ENCODE measurements at places on chromosomes 5 and 9. TPM values are rescaled to one million over a fixed set of nuclear protein-coding genes. Genes with fewer than 3 reads are reported as not detected.

DNA sequence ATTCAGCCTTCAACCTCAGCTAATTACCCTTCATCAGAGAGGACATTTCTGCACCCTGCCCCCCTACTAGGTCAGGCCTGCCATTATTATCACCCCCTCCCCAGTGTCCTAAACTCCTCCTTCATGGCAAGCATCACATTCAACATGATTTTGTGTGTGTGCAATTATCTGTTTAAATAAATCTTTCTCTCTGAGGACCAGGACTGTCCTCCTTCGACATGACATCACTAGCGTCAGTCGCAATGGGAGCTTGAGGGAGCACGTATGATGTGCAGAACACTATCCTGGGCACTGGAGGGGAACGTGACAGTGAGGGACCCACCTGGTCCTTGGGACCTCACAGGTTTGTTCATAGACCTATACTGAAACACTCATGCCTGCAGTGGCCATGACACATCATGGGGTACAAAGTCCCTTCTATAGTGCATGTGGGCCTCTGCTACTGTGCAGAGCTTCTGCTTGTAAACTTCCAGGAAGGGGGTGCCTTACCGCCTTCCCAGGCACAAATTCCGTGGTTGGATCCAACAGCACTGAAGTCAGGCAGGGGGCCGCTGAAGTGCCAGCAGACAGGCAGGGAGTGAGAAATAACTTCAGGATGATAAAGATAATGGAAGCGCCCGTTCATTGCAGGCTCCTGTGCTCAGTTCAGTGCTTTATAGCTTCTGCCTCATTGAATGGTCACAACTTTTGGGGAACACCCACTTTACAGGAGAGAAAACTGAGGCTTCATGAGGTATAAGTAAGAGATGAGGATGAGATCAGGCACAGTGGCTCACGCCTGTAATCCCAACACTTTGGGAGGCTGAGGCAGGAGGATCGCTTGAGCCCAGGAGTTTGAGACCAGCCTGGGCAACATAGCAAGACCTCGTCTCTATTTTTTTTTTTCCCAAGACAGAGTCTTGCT is 36.0 kb upstream of the STXBP1 start:
- DNase-seq, result no peak

DNA sequence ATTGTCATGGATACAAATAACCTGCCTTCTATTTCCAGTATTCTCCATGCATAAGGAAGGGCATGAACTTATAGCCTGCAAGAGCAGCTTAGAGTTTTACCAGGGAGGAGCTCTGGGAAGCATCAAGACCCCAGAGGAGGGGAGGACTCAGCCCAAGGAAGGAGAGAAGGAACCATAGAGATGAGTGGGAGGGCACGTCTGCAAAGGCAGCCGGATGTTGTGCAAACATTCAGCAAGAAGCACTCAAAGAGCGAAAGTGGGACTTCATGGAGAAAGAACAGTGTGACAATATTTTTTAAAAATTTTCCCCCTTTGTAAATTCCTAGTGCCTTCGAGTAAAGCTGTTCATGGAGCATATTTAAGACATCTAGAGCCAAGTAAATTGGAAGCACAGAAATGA is 270.1 kb upstream of the PTGER4 start:
- no peak for DNase-seq

DNA sequence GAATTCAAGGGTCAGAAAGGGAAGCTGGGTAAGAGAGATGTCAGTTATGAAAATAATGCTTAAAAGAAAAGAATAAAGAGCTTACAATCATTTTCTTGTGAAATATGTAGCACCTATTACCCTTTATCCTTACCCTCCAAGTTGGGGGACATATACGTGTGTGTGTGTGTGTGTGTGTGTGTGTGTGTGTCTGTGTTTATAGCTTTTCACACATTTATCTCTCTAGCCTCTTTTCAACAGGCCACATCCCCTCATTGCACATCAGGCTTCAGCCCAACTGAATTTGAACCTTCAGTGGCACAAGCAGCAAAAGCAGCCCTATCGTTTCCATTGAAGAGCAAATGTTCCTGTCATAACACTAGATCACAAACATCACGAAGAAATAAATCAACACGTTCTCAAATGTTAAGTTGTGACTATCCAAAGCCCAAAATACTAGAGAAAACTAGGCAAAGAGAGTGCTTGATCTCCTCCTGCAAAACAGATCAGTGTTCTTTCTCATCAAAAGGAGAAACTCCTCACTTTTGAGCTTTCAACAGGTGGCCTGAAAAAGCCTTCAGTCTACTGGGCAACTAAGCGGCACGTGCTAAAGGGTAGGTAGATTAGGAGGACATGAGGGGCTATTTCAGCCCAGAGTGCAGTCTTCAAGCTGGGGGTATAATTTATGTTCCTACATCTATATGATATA is 416.4 kb downstream of the EFNA5 start:
- DNase-seq, result no peak

DNA sequence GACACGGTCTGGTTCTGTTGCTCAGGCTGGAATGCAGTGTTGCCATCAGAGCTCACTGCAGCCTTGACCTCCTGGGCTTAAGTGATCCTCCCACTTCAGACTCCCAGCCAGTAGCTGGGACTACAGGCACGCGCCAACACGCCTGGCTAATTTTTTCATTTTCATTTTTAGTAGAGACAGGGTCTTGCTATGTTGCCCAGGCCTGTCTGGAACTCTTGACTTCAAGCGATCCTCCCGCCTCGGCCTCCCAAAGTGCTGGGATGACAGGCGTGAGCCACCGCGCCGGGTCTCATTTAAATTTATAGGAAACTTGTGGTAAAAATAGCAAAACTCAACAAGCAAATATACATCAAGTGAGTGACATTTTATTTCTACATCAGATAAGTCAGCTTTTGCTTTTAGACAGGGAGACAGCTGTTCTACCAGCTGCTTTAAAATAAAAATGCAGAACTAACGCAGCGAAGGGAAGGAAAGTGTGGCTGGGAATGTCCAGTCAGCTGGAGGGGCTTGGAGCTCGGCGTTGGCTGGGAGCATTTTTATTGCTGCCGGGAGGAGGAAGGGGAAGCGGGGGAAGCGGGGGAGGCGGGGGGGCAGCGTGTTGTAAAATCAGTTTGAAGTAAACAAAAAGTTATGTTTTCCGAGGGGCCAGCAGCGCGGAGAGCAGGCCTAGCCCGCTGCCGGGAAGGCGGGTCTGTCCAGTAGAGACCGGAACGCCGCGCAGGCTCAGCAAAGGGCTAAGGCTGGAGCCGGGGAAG is 707 bp upstream of the ZFYVE16 start:
- peak; percentile 27 for DNase-seq

- DNase-seq, result peak; percentile 10
Observed at GRCh38 chr5:28517691-28518090, 1479.3 kb upstream of the CDH9 start.

DNA sequence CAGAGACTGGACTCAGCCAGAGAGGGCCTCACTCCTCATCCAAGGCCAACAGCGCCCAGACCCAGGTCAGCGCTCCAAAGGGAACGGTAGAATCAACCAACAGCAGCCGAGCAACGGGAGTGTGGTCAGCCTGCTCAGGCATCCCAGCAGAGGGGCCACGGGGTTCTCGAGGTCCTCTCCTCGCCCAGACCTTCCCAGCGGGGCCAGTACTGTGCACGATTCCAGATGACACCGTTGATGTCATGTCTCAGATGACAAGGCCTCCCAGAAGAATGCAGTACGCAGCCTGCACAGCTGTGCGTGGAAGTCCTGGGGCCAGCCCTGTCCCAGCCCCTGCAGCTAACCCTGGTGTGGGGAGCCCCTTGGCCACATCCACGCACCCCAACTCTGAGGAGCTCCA is 141.0 kb upstream of the PPP1R26 start:
- no peak for DNase-seq

DNA sequence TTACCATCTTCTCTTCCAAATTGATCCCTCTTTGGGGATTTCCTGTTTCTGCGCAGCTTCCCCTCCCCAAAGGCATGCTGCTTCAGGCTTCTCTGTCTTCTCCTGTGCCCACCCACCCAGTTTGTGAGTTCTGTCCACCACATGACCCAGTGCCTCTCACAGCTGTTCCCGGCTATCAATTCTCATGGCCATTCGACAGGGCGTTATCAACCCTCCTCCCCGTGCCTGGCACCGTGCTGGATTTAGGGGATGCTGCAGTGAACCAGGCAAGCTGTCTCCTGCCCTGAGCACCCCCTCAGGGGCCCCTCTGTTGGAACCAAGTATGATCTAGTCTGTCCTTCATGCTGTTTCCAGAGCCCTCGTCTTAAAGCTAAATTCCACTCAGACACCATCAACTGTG is 38.7 kb downstream of the COL23A1 start:
- no peak for DNase-seq

- DNase-seq, result no peak
Observed at GRCh38 chr5:163772241-163772640, 266.8 kb downstream of the MAT2B start.

DNA sequence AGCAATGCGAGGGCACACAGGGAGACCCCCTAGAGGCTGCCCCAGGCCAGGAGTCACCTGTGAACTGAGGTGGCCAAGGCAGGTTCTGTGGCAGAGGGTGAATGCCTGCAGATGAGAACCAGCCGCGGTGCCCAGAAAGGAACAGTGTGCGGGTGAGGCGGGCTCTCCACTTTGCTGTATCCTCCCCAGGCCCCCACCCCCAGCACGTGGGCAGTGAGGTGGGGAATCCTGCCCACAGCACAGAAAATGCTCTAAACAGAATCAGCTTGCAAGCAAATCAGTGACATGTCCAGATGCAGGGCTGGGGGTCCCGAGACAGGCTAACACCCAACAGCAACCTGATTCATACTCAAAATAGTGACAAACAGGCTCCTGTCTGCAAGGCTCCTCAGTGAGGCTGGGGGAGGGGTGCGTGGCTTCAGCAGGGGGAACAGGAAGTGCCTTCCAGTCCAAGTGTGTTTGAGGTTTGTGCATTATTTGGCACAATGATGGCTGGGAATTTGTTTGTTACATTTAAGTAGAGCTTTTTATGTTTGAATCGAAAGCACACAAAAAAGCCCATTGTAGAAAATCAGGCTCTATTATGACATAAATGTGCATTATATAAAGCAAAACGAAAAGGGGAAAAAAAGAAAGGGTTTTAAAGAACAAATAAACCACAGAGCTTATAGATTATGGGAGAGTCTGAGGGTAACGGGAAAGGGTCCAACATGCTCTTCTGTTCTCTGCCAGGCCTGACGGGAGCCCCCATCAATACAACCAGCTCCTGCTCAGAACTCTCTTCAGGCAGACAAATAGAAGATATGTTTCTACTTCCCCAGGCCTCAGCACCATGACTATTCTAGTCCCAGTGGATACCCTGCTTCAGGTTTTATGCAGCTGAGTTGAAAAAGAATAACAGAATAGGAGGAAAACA is 201.3 kb downstream of the HSD17B3 start:
- DNase-seq, result no peak

GRCh38 chr5:31477516-31477915 is 54.4 kb downstream of the DROSHA start:
- DNase-seq, result peak; percentile 3

DNA sequence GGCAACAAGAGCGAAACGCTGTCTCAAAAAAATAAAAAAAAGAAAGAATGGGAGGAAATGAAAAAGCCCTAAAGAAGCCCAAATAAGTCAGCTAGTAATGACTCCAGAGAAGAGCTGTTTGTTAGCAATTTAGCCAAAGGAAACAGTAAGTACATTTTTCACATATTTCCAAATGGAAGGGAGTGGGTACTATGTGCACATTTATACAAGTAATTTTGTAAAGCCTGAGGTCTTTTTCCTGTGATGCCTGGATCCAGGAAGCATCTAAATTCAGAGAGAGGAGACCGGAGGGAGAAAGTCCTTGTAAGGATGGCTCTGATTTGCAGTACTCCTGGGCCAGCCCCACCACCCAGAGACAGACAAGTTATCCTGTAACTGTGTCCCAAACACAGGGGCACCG is 14.7 kb downstream of the FBP1 start:
- no peak for DNase-seq

- DNase-seq, result no peak
Observed at GRCh38 chr5:176133877-176134276, 104.3 kb upstream of the SIMC1 start.

- no peak for DNase-seq
Observed at GRCh38 chr5:3564116-3564515, 31.5 kb upstream of the IRX1 start.

- DNase-seq, result no peak
Observed at GRCh38 chr5:39816156-39816845, 391.5 kb upstream of the DAB2 start.

- peak; percentile 99 for DNase-seq
Observed at GRCh38 chr5:20678814-20679298, 690.9 kb upstream of the CDH18 start.

Gene PDE6A
- not detected for total RNA-seq

Gene GLRA1
- total RNA-seq, result not detected

Gene TTC23L
- total RNA-seq, result 0.26 TPM

Gene SPAAR
- not detected for total RNA-seq

Data from bronchial epithelial cell (primary cell).